ENCODE measurements at places on chromosomes 6 and 20. TPM values are rescaled to one million over a fixed set of nuclear protein-coding genes. Genes with fewer than 3 reads are reported as not detected.

DNA sequence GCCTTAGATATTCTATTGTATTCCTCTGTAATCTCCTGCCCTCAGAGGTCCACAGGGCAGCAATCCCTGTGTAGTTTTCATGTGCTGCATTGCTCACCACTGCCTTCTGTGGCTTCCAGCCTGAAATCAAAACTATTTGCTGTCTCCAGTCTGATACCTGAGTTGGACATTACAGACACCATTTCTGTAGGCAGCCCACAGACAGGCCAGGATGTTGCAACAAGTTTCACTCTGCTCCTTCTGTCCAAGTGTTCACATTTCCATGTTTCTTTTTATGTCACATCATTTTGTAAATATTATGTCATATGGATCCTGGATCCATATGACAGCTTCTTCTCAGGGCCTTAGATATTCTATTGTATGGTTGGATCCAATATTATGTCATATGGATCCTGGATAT lies 21.7 kb downstream of the ECI2 start:
- DNase-seq: no peak

DNA sequence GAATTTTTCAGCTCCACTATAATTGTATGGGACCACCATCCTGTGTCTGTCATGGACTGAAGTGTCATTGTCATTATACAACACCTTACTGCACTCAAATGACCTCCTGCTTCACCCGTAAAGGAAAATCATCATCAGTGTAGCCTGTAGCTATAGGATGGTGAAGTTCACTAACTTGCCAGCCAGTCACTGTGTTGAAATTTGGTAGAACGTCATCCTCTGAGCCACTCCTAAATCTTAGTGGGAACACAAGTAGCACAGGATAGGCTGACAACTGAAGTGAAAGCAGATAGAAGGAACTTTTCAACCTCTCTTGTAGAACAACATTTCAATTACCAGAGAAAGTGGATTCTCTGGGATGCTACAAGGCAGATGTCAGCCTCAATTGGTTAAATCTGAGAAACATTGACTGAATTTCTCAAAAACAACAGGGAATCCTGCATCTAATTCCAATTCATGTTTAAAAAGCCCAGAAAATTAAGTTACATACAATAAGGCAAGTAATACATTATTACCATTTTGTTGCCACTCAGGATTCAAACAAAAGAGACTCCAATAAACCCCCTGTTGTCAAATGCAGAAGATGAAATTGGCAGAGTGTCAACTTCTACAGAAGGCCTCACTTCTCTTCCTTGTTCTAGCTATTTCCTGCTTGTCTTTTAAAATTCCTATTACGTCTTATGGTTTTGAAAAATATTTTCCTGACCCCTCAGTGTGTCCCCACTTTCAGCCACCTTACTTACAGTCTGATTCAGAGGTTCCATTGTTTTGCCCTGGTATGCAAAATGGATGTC lies 647.9 kb upstream of the AGPAT4 start:
- DNase-seq: no peak

- no peak for DNase-seq
These were observed 78.1 kb upstream of the FLRT3 start for GRCh38 chr20:14415467-14415866.

- no peak for DNase-seq
These were observed 86.0 kb upstream of the SALL4 start for GRCh38 chr20:51888291-51888690.

GRCh38 chr6:106747139-106747538 lies 117.8 kb downstream of the QRSL1 start:
- DNase-seq: no peak

DNA sequence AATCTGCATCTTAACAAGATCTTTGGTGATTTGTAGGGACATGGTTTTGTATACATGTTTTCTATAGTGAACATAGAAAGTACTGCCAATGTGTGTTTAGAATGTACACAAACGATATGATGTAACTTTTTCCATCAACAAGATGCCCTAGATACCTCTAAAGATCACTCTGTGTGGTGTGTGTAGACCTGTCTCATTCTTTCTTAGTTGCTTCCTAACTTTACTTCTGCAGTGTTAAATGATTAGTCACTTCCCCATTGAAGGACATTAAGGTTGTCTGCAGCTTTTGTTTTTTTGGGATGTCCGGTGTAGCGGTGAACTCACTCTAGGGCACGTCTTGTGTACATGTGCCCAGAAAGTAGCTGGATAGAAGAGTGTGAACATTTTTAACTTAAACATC lies 35.9 kb downstream of the CDYL start:
- DNase-seq: no peak

Gene SEC63
- 21.8 TPM for total RNA-seq

- no peak for DNase-seq
These were observed 156.2 kb upstream of the THBS2 start for GRCh38 chr6:169409742-169410312.

Gene HLA-DPB1
- 33.2 TPM for total RNA-seq

Gene LPA
- 0.17 TPM for total RNA-seq

GRCh38 chr6:84581494-84582259 lies 182.7 kb downstream of the TBX18 start:
- DNase-seq: no peak

- DNase-seq: no peak
These were observed 119.9 kb upstream of the ARID1B start for GRCh38 chr6:156657296-156657695.

DNA sequence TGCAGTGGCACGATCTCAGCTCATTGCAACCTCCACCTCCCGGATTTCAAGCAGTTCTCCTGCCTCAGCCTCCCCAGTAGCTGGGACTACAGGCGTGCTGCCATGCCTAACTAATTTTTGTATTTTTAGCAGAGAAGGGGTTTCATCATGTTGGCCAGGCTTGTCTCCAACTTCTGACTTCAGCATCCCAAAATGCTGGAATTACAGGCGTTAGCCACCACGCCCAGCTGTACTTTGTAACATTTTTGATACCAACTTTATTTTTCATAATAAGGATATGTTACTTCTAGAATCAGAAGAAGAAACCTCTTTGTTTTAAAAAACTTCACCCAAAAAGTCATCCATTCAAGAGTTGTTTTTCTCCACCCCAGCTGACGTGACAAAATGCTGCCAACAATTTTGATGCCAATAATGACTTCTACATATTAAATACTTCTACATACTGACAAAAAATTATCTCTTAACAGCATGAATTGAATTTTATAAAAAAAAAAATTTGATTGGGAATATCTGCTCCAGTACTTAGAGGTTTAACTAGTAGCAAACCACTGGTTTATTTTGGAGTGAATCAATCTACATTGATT lies 22.5 kb upstream of the PRIM2 start:
- peak; percentile 57 for DNase-seq

Gene CABLES2
- total RNA-seq: 3.0 TPM

GRCh38 chr20:41654884-41655283 lies 36.7 kb upstream of the CHD6 start:
- DNase-seq: no peak

Gene CEBPB
- 445 TPM for total RNA-seq

DNA sequence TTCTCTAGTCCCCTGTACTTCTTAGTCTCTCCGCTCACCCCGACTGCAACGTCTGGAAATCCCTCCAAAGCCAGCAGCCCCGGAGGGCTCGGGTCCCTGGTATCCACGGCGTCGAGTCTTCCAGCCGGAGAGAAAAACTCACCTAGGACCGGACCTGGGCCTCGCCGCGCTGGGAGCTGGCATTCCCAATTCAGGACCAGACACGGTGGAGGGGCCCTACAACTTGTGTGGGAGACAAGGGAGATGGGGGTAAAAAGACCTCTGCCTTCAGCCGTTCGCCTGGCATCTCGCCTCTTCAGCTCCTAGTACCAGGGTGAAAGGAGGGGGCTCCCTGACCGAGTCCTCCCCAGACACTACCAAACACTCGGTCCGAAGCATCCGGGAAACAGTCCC lies 64.3 kb downstream of the GPX5 start:
- no peak for DNase-seq

Gene SYNDIG1
- not detected for total RNA-seq

- DNase-seq: no peak
These were observed 211.0 kb upstream of the RIMS1 start for GRCh38 chr6:71675386-71675785.
